ENCODE measurements at places on chromosomes 13 and 19.

DNA sequence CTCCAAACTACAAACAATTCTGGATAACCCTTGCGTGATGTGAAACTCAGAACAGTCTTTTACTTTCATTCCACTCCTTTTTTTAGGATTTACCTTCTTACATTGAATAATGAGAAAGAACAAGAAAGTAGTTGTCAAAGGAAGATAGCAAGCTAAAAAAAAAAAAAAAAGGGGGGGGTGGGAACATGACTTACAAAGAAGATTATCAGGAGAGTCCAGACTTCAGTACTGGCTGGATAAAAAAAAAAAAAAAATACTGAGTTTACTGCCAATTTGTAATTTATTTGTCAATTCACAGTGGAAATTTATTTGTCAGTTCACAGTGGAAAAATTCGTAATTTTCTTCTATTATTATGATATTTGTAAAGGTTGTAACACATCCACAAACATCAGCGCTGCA is 792.4 kb upstream of the SLITRK5 start:
- DNase-seq = no peak

DNA sequence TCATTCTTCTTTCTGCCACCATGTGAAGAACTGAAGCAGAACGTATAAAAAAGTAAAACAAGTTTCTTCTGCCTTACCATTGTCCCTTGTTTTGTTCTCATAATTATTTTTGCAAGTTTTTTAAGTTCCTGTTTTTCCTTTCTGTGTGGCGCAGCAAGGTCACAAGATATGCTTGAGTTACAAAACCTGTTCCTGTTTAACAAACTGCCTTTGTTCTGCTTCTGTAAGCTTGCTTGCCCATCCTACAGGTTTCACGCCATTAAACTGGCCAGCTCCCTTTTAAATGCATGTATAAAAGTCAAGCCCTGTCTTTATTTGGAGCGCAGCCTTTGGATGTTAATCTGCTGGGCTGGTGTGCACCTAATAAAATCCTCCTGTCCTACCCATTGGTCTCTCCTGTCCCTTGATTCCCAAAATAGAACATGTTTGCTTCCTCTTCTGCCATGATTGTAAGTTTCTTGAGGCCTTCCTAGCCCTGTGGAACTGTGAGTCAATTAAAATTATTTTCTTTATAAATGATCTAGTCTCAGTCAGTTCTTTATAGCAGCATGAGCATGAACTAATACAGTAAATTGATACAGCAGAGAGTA is 1115.4 kb downstream of the SLITRK1 start:
- no peak for DNase-seq

GRCh38 chr13:98026457-98026857 is 73.0 kb downstream of the IPO5 start:
- DNase-seq = no peak

DNA sequence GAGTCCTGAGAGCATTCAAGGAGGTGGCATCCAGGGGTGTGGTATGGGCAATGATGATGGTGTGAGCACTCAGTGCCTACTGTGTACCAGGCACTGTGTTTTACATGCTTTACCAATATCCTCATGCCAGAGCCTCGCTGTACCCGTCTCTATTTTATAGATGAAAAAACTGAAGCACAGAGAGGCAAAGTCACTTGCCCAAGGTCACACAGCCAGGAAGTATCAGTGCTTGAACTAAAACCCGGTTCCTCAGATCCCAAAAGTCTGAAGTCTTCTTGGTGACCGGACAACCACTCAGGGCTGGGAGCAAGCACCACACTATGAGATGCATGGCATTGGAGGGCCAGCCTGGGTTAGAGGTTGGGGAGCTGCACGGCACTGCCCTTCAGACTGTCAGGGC is 84.1 kb downstream of the CHST8 start:
- DNase-seq = no peak

DNA sequence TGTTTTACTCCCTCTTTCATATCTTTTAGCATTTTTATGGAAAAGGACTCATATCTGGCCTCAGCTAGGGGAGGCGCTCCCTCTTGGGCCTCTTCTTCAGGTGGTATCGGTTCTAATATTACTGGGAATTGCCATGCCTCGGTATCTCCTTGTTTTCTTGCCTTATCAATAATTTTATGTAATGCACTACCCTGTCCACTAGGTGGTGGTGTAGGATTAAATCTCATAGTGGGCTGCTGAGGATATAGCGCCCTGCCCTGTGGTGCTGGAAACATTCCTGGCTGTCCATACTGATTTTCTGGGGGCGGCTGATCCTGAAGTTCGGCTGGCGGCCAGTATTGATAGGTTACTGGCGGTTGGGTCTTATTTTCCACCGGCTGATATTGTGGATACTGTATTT is 35.8 kb downstream of the ZNF420 start:
- no peak for DNase-seq

GRCh38 chr19:4115818-4116385 is 8.0 kb downstream of the MAP2K2 start:
- no peak for DNase-seq
